ENCODE measurements at places on chromosomes 1 and 21. TPM values are rescaled to one million over a fixed set of nuclear protein-coding genes. Genes with fewer than 3 reads are reported as not detected.

Gene PLA2G2F
- not detected for total RNA-seq

Gene HFM1
- total RNA-seq, result 4.9 TPM

Gene MAN1A2
- 81.2 TPM for total RNA-seq

Gene CD1D
- total RNA-seq, result 2.8 TPM

DNA sequence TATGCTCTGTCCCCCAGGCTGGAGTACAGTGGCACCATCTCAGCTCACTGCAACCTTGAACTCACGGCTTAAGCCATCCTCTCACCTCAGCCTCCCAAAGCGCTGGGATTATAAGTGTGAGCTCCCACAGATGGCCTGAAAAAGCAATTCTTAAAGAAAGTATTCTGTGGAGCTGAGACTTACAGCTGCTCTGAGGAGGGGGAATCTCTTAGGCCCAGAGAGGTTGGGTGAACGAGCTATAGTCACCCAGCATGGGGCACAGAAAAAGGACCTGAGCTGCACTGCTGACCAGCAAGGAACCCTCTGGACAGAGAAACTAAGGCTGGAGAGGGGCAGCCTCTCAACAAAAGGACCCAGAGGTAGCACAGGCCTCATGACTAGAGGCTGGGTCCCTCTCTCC lies 1.3 kb downstream of the PAQR7 start:
- DNase-seq, result no peak

DNA sequence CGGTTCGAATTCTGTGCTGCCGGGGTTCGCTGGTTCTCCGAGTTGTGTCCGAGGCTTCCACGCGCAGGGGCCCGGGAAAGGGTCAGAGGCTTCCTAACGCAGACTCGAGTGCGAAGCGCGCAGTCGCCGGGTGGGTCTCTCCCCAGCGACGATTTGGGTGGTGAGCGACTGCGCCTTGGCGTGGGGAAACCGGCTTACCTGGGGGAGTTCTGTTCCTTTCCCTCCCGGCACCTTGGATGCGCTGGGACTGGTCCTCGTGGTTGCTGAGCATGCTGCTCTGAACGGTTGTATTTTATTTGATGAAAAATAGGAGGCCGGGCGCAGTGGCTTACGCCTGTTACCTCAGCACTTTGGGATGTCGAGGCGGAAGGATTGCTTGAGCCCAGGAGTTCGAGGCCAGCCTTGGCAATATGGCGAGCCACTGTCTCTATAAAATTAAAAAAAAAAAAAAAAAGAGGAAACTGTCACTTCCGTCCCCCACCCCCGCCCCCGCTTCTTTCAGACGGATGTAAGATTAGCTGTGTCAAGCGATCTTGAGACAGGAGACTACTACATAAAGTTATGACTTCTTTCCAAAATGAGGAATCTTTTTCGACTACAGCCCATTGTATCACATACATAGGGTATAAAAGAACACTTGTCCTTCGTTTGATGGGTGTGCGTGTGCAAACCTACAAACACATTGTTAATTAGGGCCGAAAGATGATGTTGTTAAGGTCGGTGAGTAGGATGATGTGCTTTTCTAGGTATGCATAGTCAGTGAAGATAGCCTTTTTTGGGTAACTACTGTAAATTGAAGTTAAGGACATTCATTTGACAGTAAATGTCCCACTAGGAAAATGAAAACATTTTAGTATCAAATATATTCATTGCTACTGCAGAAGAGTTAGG lies at the start of gene CCDC18:
Gene CCDC18 (plus strand): TSS at position 2 of the 891 bp plus-strand sequence. CDS start 2,638 bp downstream, outside the sequence.
- no peak for DNase-seq

DNA sequence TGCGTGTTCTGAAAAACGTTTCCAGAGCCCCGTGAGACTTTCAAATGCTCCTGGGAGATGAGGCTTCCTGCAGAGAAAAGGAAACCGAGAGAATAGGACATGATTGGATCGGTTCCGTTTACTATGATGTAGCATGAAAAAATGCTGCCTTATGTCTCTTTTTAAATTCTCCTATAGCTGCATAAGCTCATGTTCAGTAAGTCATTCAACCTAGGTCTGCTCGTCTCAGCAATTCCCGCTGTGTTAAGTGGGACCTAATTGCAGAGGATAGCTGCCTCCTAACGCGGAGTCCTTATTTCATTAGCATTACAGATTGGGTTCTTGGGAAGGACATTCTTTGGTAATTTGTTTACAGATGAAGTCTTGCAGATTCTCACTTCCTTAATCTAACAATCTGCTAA lies 165.3 kb downstream of the GALNT2 start:
- DNase-seq, result no peak

GRCh38 chr1:163528710-163529348 lies 207.1 kb downstream of the NUF2 start:
- DNase-seq, result peak; percentile 17
